COR-L47 (cell line): ENCODE measurements at places on chromosomes 5 and 9.

GRCh38 chr9:120736881-120737280 is 22.6 kb upstream of the MEGF9 start:
- DNase-seq = no peak

- DNase-seq = no peak
Observed at GRCh38 chr5:39740404-39740803, 315.6 kb upstream of the DAB2 start.

DNA sequence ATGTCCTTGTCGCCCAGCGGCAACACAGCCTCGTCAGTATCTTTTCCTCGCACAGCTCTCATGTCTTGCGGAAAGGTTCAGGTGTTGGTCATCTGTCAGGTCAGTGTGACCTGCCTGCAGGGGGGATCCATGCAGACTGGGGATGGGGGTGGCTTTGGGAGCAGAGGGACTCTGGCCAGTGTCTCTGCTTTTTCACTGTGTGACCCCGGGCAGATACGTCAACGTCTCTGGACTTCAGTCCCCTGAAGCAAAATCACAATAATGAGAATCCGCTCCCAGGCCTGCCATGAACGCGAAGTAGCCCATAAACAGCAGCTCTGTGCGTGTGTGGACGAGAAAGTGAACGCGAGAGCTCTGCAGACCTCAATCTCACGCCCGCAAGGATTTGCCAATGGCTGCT is 75.7 kb upstream of the FCN1 start:
- DNase-seq = no peak

DNA sequence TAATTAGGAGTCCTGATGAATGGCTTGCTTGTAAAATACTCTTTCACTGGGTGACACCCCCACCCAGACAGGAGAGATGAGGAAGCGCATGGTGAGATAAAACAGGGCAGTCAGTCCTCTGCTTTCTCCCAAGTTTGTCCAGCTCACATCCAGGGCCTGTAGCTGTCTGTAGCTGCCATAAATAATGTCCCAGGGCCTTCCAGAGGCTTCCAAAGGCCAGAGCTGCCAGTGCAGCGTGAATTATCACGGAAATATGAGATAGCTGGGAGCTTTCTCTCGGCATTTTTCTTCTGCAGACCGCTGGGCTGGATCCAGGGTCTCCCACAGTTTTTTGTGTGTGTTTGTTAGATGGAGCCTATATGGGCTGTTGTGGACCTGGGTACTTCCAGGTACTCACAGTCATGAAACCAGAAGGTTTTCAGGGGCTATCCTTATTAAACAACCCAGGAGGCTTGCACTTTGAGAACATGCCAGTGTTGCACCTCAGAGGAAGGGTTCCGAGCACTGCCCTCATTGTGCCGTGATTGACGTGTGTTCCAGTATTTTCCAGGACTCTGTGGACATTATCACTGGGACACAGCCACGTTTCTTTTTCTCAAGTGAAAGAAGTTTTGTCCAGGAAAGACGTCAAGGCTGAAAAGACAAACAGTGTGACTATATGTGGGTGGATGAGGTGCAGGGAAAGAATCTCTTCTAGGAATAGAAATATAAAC is 117.5 kb downstream of the FGF1 start:
- DNase-seq = no peak

DNA sequence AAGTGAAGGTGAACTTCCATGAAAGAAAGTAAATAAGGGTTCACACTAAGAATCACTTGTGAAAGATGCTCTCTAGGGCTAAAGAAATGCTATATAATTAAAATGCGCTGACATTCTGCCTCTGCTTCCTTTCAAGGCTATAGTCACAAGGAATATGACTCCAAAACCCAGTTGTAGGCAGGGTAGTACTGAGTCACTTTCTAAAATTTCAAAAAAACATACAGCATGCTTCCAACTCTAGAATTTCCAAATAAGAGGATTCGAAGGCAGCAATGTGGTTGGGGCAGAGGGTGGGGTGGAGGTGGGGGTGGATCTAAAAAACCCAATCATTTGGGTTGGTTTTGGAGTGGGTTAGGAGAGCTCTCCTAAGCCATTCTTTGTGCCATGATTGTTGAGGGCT is 84.6 kb downstream of the HMHB1 start:
- DNase-seq = no peak

DNA sequence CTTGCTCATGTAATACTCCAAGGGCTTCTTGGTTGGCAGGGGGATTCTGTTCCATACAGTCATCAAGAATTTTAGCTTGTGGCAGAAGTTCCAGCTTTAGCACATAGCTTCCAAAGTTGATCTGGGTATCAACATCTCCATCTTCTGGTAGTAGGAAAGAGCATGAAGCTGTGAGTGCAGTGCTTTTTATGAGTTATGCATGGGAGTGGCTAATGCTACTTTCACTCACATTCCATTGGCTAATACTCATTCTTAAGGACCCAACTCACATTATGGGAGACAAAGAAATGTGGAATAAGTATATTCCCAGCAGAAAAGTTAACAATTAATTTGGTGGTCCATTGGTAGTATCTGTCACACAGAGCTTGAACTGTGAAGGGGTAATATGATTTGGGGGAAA is 194.2 kb upstream of the CHD1 start:
- DNase-seq = no peak

DNA sequence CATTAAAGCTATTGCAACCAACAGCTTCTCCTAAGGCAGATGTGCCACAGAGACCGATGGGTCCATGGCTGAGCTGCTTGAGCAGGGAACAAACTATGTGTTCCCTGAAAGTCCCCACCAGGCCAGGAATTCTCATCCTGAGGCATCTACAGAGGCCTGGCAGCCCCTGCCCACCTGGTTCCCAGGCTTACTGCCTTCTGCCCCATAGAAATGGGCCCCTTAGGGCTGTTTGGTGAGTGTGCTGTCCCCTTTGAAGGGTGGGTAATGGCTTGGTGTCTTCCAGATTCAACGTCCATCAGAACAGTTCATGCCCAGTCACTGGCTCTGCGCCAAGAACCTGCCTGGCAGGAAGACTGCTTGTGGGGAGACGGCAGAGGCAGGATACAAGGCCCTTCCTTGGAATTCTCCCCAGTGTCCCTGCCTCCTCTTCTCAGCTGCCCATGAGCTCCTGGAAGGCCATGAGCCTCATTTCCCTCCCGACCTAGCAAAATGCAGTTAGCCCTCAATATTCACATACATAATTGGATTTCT is 3.8 kb upstream of the COL27A1 start:
- DNase-seq = no peak

GRCh38 chr5:71839096-71839884 is 120.2 kb downstream of the CARTPT start:
- DNase-seq = no peak

- DNase-seq = no peak
Observed at GRCh38 chr9:112854657-112855056, 36.0 kb downstream of the SLC46A2 start.

- DNase-seq = no peak
Observed at GRCh38 chr5:79109527-79110492, 1.8 kb upstream of the BHMT start.
